Mesendoderm (in vitro differentiated cells): ENCODE measurements at places on chromosomes 12 and 14.

- peak; percentile 65 for DNase-seq
Measured at GRCh38 chr12:76548222-76548837, 11.2 kb downstream of the OSBPL8 start.

- no peak for DNase-seq
Measured at GRCh38 chr14:20848955-20849570, 42.1 kb upstream of the RNASE3 start.

DNA sequence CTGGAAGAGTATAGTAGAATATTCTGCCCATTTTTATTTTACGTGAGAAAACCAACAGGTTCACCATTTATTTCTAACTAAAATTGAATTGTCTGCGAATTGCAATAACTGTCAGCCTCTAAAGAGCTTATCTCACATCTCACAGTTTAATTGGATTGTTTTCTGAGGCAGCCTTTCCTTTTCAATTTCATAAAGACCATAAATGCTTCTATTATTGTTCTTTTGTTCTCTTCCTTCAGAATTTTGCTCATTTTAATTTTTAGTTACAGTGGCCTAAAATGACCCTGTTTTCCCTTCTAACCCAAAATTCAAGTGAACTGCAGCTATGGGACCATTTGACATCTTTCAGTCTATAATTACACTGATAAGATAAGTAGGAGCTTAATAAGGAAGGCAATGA, 147.6 kb downstream of the KLHL28 start:
- DNase-seq = no peak

GRCh38 chr14:25122211-25122610, 72.3 kb upstream of the STXBP6 start:
- DNase-seq = no peak

DNA sequence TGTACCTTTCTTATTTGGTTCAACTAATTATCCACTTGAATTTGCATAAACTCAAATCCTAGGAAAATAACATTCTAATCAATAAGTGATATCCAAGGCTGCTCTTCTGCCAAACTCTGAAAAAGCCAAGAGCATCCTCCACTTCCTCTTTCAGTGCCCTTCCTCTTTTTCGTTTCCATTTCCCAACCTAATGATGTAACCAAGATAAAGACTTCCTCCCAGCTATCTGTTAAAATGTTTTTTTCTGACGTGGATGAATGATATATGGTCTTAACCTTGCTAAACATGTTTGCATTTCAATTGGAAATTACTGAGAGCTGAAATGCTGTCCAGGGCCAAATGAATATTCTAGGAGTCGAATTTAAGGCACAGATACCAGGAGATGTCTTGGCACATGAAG, 459.5 kb upstream of the PDE3A start:
- no peak for DNase-seq

DNA sequence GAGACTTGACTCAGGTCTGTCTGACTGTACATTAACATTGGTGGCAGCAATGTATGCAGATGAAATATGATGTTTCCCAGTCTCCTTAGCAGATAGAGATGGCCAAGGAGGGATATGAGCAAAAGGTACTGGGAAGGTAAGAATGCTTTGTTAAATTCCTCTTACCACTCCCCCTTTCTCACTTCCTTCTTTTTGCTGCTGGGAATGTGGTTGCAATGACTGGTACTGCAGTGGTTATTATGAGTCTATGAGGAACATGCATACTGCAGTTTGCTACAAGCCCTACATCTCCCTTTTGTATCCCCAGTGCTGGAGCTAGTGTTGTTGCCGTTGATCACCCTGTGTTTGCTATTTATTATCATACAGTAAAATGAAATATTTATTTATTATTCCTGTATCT, 35.9 kb downstream of the ALDH1L2 start:
- no peak for DNase-seq

DNA sequence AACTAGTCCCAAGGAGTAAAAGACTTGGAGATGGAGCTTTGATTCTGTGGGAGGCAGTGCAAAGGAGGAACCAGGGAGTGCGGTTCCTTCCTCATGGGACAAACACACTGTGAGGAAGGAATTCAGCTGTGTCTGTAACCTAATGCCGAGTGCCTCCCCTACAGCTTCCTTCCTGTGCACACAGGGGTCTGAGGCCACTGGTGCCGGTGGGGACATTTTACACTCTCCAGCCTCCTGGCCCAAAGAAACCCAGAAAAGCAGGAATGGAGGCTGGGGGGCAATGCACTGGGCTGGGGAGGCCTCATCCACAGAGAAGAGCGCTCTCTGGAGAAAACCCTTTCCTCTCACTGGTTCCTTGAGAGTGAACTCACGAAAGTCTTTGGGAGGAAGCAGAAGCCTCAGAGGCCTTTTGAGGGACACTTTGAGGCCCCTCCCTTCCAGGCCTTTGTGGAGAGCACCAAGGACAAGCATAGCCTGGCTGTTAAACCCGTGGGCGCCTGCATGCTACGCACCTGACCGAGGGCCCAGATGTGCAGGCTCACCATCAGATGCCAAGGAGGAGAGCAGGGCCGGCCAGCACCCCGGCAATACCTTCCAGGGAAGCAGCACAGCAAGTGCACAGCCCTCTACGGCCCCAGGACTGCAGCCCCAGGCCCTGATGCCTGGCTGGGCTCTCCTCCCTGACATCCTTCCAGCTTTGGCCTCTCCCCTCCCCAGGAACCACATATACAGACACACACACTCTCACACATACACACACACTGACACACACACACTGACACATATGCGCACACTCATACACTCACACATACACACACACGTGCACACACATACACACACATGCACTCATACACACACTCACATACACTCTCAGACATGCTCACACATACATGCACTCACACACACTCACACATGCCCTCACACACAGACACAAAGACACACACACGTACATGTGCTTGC, 52.0 kb downstream of the NFKBIA start:
- DNase-seq = peak; percentile 51

DNA sequence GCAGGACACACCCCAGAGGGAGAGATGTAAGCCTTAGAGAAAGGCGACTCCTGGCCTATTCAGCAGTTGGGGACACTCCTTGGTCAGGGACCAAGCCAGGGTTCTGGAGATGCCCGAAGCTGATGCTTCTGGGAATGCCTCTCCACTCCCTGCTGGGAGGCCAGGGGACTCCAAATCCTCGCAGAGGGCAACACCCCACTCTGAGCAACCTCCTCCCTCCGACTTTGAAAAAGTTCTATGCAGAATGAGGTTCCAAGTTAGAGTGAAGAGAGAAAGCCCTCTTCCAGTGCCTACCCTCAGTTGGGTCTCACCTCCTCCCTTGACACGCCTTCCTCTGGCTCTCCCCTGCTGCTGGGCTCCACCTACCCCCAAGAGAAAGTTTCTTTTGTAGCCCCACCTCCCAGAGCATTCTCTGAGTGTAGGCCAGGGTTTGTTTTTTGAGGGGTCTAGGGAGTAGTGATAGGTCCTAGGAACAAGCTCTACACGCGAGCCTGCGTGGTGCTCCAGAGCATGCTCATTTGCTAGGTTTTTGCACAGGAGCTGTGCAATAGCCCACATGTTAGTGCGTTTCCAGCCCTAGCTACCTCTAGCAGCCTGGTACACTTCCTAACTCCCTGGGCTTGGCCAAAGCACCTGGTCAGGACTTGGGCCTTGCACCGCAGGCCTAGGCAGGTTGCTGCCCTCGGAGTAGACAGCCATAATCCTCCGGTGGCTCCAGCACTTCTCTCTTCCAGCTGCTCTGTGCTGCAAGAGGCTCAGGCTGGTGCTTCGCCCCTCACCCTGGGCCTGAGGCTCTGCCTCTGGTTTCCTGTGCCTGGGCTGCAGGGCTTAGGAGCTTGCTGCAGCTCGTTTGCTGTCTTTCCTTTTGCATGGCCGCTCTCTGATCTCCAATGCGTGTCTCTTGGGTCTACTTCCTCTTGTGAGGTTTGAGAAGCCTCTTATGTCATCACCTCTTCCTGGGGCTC, 590 bp upstream of the CEBPE start:
- DNase-seq = peak; percentile 37

DNA sequence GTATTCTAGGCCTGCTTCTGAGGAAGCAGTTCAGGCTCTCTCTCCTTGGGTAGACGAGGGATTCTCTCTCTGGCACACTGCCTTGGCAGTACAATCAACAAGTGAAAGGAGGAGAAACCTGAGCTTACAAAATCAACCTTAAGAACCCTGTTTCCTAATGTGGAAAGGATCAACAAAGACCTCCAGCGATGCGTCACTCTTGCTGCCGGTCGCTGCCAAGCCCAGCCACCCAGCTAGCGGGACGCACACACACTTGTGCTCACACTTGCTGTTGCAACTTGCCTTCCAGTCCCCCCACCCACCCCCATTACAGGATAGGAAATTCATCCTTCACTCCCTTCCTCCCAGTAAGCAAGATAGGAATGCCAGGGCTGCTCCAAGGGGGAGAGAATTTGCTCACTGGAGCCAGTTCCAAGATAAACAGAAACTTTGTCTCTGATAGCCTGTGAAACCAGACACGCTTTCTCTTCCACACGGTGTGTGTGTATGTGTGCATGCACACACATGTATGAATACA, 144.3 kb downstream of the BCL11B start:
- peak; percentile 32 for DNase-seq

DNA sequence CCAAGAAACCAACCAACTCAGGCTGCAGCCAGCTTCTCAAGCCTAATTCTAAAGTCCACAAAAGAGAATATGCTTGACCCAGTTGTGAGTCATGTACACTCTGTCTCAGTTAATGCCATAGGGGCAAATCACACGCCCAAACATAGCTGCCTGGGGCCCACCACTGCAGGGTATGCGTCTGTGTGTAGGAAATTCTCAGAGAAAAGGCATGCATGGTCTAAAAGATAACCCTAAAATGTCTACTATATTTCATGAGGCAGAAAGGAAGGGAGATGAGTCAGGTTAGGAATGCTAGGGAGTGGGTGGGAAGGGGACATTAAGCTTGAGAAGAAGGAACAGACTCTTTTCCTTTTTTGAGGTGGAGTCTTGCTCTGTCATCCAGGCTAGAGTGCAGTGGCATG, 22.3 kb upstream of the SPTLC2 start:
- DNase-seq = no peak

- DNase-seq = no peak
Measured at GRCh38 chr12:93938317-93938716, 210.1 kb upstream of the PLXNC1 start.

GRCh38 chr14:50926851-50927386, 17.4 kb downstream of the PYGL start:
- no peak for DNase-seq

DNA sequence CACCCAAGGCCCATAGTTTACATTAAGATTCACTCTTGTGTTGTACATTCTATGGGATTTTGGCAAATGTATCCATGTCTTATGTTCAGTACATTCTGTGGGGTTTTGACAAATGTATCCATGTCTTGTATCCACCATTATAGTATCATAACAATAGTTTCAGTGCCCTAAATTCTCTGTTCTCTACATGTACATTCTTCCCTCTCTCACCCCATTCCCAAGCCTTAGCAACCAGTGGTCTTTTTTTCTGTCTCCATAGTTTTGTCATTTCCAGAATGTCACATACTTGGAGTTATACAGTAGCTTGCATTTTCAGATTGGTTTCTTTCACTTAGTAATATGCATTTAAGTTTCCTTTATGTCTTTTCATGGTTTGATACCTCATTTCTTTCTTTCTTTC, 6.7 kb downstream of the TOGARAM1 start:
- DNase-seq = no peak

DNA sequence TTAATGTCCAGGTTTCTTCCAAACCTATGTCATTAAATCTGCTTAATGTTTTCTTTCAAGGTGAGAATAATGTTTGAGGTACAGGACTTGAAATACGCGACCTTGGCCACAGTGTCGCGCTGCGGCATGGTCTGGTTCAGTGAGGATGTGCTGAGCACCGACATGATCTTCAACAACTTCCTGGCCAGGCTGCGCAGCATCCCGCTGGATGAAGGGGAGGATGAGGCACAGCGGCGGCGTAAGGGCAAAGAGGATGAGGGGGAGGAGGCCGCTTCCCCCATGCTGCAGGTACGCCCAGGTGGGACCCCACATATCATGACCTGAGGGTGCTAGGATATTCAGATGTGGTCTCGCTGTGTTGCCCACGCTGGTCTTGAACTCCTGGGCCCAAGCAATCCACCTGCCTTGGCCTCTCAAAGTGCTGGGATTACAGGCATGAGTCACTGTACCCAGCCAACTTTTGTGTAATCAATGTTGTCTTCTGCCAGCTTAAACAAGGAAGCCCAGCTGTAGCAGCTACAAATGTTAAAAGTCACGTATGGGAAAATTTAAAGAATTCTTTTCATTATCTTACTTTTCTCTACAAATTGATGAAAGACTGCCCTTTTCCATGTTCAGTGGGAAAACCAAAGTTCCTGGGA, 50.8 kb downstream of the DYNC1H1 start:
- DNase-seq = no peak

GRCh38 chr12:43113135-43113534, 438.9 kb downstream of the ADAMTS20 start:
- peak; percentile 17 for DNase-seq

- no peak for DNase-seq
Measured at GRCh38 chr14:89430391-89431236, 13.6 kb upstream of the FOXN3 start.

DNA sequence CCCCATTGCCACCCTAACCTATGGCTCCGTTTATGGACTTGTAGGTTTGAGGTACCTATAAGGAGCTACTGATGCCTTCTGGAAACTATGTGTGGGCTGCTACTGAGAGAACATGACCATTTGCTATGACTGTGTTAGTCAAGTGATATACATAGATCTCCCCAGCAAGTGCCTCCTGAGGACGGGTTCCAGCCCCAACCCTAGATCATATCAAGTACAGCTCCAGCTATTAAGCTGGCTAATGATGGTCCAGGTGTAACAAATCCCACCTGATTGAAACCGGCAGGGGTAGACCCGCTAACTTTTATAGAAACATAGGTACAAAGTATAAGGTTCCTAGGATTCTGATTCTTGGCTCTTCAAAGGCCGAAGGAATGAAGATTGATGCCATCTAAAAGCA, 23.7 kb downstream of the NINJ2 start:
- no peak for DNase-seq

DNA sequence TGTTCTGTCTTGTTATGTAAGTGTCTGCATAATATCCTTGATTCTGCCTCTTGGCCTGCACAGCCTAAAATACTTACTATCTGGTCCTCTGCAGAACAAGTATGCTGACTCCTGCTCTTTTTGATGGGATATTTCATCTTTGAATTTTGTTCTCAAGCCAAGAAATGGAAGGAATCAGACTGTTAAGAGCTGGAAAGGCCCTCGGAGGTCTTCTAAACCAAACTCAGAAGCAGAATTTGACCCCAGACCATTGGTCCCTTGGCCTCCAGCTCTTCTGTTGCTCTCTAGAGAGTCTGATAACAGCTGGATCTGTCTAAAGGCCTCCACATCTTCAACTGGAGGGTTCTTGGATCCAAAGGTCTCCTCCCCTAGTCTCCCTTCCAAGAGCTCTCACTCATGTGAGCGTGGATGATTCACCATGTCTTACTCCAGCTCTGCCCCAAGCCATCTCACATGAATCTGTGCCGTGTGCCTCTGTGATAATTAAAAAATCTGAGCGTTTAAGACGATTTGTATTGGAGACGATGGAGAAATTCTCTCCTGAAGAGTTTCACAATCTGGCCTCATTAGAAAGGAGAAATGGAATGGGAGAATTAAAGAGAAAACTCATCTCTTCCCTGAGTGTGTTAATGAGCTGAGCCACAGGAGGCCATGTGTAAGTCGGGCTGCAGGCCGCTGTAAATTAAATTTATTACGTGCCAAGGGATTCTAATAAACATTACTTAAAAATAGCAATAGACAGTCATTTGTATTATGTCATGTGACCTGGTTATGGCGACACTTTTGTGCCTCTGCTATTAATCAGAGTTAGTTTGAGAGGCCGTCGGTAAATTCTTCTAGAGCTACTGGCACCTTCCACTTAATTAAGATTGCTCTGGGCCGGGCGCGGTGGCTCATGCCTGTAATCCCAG, 15.4 kb upstream of the PRIMA1 start:
- DNase-seq = no peak

GRCh38 chr14:50594577-50595316, 34.8 kb downstream of the ATL1 start:
- DNase-seq = no peak
